ENCODE measurements at places on chromosomes 5 and 9.

- peaks cover 16% of the 10 kb centered on the region for H3K4me1 ChIP-seq
- H3K27me3 ChIP-seq, result no peaks in the 10 kb centered on the region
- no peak overlapping the region for H3K27ac ChIP-seq
- DNase-seq, result no peak
- H3K4me3 ChIP-seq, result no peak overlapping the region
- H3K36me3 ChIP-seq, result no peaks in the 10 kb centered on the region
These were observed 50.3 kb downstream of the DUSP1 start for GRCh38 chr5:172720655-172721054.

GRCh38 chr5:143592648-143593047 lies 189.2 kb upstream of the NR3C1 start:
- H3K27ac ChIP-seq, result no peak overlapping the region
- H3K4me1 ChIP-seq, result peaks cover 25% of the 10 kb centered on the region
- no peak overlapping the region for H3K4me3 ChIP-seq
- DNase-seq, result peak; percentile 52
- H3K27me3 ChIP-seq, result no peaks in the 10 kb centered on the region
- H3K36me3 ChIP-seq, result no peaks in the 10 kb centered on the region

GRCh38 chr9:120490888-120491595 lies 88.9 kb downstream of the CDK5RAP2 start:
- no peak for DNase-seq
- peaks cover 2% of the 10 kb centered on the region for H3K4me1 ChIP-seq
- H3K27me3 ChIP-seq, result no peaks in the 10 kb centered on the region
- peaks cover 51% of the 10 kb centered on the region for H3K36me3 ChIP-seq
- no peak overlapping the region for H3K4me3 ChIP-seq

- H3K36me3 ChIP-seq, result no peaks in the 10 kb centered on the region
- peaks cover 12% of the 10 kb centered on the region for H3K27me3 ChIP-seq
- H3K4me3 ChIP-seq, result peak overlapping the region; percentile 14
- peaks cover 3% of the 10 kb centered on the region for H3K4me1 ChIP-seq
These were observed 45.5 kb upstream of the ZNF169 start for GRCh38 chr9:94213511-94214124.

- no peak for DNase-seq
- H3K36me3 ChIP-seq, result no peaks in the 10 kb centered on the region
- H3K4me3 ChIP-seq, result no peak overlapping the region
- peaks cover 7% of the 10 kb centered on the region for H3K27me3 ChIP-seq
- no peak overlapping the region for H3K27ac ChIP-seq
These were observed 137.8 kb downstream of the SPOCK1 start for GRCh38 chr5:137361280-137361679.

GRCh38 chr9:130418776-130419175 lies 26.0 kb upstream of the ASS1 start:
- no peaks in the 10 kb centered on the region for H3K36me3 ChIP-seq
- H3K27ac ChIP-seq, result no peak overlapping the region
- H3K4me1 ChIP-seq, result no peaks in the 10 kb centered on the region
- no peak for DNase-seq

GRCh38 chr9:92293075-92293354 lies 482 bp downstream of the IARS1 start:
- no peak for DNase-seq
- H3K36me3 ChIP-seq, result peaks cover 67% of the 10 kb centered on the region
- no peaks in the 10 kb centered on the region for H3K27me3 ChIP-seq
- H3K27ac ChIP-seq, result peak overlapping the region; percentile 99
- peak overlapping the region; percentile 85 for H3K4me3 ChIP-seq
- H3K4me1 ChIP-seq, result peaks cover 57% of the 10 kb centered on the region

DNA sequence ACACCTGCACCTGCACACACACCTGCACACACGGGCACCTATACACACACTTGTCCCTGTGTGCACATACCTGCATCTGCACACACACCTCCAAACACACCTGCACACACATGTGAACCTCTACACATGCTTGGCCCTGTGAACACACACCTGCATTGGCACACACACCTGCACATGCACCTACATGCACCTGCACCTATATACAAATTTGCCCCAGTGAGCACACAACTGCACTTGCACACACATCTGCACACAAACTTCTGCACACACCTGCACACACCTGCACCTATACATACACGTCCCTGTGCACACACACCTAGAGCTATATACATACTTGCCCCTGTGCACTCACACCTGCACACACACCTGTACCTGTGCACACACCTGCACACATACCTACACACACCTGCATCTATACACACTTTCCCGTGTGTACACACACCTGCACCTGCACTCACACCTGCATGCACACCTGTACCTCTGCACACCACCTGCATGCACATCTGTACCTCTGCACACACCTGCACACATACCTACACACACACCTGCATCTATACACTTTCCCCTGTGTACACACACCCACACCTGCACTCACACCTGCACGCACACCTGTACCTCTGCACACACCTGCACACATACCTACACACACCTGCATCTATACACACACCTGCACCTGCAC lies 21.5 kb upstream of the LPCAT1 start:
- no peaks in the 10 kb centered on the region for H3K36me3 ChIP-seq
- no peak for DNase-seq
- H3K27me3 ChIP-seq, result no peaks in the 10 kb centered on the region
- no peak overlapping the region for H3K4me3 ChIP-seq
- no peak overlapping the region for H3K27ac ChIP-seq

DNA sequence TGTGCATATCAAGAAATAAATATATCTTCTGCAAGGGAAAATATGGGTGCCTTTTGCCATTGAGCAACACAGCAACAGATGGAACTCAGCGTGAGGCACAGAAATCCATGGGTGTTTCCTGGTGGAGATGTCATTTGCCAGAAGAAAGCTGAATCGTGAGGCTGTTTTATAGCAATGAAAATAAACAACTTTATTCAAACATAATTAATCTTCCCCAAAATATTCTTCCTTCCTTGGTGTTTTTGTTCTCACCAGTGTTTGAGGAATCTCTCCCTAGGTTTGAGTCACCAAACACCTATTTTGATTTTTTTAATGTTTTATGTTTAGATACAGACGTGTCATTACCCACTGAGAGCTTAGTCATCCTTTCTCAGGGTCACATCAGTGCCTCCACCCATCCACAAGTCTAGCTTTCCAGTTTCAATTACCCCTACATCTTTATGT lies 65.8 kb upstream of the PAPPA start:
- no peaks in the 10 kb centered on the region for H3K27me3 ChIP-seq
- no peaks in the 10 kb centered on the region for H3K4me1 ChIP-seq
- H3K27ac ChIP-seq, result no peak overlapping the region
- H3K4me3 ChIP-seq, result no peak overlapping the region

- no peaks in the 10 kb centered on the region for H3K36me3 ChIP-seq
- no peaks in the 10 kb centered on the region for H3K4me1 ChIP-seq
- H3K4me3 ChIP-seq, result no peak overlapping the region
- peaks cover 3% of the 10 kb centered on the region for H3K27me3 ChIP-seq
These were observed 138.9 kb upstream of the RUSC2 start for GRCh38 chr9:35350827-35351549.

DNA sequence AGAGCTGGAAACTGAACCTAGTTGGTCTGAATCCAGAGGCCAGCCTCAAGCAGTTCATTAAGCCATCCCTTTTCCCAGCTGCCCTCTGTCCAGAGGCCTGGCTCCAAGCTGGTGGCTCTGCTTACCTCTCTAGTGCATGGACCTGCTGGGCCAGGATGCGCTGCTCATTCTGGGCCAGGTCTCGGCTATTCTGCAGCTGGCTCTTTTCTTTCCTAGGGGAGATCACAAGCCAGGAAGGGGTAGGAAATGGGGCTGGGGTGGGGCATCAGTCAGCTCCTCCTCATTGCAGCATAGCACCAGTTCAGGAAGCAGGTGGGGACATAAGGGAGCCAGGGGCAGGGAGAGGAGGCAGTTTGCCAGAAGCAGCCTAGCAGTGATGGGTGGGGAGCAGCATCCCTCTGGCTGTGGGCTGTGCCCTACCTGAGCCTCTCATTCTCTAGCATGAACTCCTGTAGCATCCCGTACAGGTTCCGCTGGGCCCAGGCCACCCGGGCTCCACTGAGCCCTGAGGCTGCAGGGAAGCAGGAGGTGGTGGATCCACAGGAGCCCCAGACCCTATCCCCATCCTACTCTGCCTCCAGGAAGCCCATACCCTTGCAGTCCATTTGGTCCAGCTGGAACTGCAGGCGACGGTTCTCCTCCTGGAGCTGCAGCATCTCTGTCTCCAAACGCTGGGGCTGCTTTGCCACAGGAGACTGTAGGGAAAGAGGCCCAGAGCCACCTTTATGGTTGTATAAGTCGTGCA lies 5.2 kb downstream of the KIF12 start:
- no peaks in the 10 kb centered on the region for H3K36me3 ChIP-seq
- no peak for DNase-seq
- no peak overlapping the region for H3K27ac ChIP-seq
- peaks cover 30% of the 10 kb centered on the region for H3K27me3 ChIP-seq
- no peak overlapping the region for H3K4me3 ChIP-seq

- H3K27me3 ChIP-seq, result no peaks in the 10 kb centered on the region
- DNase-seq, result no peak
- no peak overlapping the region for H3K4me3 ChIP-seq
- H3K27ac ChIP-seq, result no peak overlapping the region
- peaks cover 20% of the 10 kb centered on the region for H3K4me1 ChIP-seq
- no peaks in the 10 kb centered on the region for H3K36me3 ChIP-seq
These were observed 41.4 kb downstream of the RGS3 start for GRCh38 chr9:113504725-113505590.

GRCh38 chr9:125999504-125999881 lies 252.3 kb downstream of the PBX3 start:
- no peak for DNase-seq
- H3K36me3 ChIP-seq, result no peaks in the 10 kb centered on the region
- H3K27me3 ChIP-seq, result peaks cover 3% of the 10 kb centered on the region
- no peak overlapping the region for H3K27ac ChIP-seq
- no peaks in the 10 kb centered on the region for H3K4me1 ChIP-seq

DNA sequence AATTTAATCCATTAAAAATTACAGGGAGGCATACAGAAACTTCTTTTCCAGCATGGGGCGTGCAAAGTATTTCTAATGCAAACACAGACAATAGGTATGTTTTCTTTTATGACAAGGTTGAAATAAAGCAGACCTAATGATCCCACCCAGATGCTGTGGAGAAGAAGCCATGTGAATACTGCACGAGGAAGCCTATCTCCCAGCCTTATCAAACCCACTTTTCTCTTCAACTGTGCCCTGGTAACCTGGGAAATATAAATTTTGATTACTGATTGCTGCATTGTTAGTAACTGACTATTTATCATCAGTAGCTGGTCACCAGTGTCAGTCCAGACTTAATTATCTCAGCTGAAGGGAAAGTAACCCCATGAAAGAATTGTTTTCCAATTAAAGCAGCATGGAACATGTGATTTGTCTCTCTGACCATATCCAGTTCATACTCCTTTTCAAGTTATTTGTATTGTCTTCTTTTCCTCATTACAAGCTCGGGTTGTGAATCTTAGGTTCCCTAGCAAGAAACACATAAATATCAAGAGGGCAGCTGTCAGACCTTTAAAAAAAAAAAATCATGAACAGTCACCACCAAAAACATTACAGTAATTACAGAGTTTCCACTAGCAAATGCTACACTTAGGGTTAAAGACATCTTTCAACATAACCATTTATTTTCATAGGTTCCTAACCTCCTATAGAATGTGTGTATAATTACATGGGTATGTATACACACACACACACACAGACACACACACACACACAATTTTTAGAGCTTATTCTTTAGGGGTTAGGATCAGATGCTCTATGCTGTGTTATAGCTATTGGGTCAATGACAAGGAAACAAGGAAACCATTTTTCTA lies 50.3 kb downstream of the SEMA6A start:
- H3K27ac ChIP-seq, result no peak overlapping the region
- no peak overlapping the region for H3K4me3 ChIP-seq
- no peak for DNase-seq
- H3K36me3 ChIP-seq, result no peaks in the 10 kb centered on the region

DNA sequence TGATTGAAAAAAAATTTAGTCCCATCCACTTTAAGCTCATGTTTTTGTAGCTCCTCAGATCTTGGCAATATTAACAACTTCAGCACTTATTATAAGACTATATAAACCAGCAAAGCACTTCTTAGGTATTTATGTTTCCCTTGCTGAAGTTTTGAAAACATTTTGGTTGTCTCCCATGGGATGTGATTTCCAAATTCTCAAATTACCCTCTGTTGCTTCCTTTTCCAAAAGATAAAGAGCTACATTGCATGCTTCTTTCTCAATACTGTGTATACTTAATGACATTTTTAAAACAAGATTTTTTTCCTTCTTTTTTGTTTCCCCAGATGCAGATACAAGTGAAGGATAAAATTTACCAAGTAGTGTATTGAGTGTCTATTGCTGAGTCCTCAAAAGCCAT lies 567.1 kb downstream of the CSNK1G3 start:
- H3K4me3 ChIP-seq, result no peak overlapping the region
- no peaks in the 10 kb centered on the region for H3K4me1 ChIP-seq
- DNase-seq, result no peak
- no peaks in the 10 kb centered on the region for H3K27me3 ChIP-seq

- H3K4me3 ChIP-seq, result no peak overlapping the region
- no peaks in the 10 kb centered on the region for H3K4me1 ChIP-seq
- DNase-seq, result no peak
- no peaks in the 10 kb centered on the region for H3K36me3 ChIP-seq
- H3K27me3 ChIP-seq, result no peaks in the 10 kb centered on the region
- no peak overlapping the region for H3K27ac ChIP-seq
These were observed 26.6 kb downstream of the MYO10 start for GRCh38 chr5:16909464-16909863.

Data from activated CD8-positive, alpha-beta T cell treated with anti-CD3 and anti-CD28 coated beads for 36 hours (primary cell).